ENCODE measurements at places on chromosomes 7 and 10. TPM values are rescaled to one million over a fixed set of nuclear protein-coding genes. Genes with fewer than 3 reads are reported as not detected.

DNA sequence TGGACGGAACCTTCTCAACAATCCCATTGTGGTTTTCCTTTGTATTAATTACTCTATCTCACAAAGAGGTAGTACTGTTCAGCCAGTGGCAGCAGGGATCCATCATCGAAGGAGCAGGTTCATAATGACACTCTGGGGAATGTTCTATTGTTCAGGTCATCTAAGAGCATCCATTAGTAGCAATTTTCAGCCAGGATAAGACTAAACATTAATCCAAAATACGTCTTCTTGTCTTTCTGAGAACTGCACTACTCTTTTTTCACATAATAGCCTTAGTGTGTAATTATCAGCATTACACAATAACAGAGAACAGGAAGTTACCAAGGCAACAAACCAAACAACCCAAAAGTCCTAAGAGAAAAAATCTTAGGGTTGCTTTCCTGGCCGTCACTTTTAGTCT lies 259.5 kb upstream of the VWC2 start:
- DNase-seq, result no peak

- no peak for DNase-seq
Observed at GRCh38 chr10:13987446-13987845, 343.3 kb downstream of the FRMD4A start.

DNA sequence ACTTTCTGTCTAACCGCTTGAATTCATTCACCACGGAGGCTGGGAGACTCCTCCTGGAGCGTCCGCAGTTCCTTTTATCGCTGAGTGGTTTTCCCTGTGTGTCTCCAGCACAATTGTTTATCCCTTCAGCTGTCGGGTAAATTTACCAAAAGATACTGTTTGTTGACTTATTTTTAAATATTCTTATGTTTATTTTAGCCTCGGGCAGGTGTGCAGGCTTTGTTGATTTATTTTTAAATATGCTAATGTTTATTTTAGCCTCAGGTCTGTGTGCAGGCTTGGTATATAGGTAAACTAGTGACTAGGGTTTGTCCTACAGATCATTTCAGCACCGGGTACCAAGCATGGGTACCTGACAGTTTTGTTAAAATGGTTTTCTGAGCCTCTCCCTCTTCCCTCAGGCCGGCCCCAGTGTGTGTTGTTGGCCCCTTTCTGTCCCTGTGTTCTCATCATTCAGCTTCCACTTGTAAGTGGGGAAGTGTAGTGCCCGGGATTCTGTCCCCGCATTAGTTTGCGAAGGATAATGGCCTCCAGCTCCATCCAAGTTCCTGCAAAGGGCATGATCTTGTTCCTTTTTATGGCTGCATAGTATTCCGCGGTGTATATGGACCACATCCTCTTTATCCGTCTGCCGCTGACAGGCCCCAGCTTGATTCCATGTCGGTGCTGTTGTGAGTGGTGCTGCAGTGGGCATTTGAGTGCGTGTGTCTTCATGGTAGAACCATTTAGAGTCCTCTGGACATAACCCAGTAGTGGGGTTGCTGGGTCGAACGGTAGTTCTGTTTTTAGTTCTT lies 5.3 kb downstream of the GET4 start:
- DNase-seq, result no peak

DNA sequence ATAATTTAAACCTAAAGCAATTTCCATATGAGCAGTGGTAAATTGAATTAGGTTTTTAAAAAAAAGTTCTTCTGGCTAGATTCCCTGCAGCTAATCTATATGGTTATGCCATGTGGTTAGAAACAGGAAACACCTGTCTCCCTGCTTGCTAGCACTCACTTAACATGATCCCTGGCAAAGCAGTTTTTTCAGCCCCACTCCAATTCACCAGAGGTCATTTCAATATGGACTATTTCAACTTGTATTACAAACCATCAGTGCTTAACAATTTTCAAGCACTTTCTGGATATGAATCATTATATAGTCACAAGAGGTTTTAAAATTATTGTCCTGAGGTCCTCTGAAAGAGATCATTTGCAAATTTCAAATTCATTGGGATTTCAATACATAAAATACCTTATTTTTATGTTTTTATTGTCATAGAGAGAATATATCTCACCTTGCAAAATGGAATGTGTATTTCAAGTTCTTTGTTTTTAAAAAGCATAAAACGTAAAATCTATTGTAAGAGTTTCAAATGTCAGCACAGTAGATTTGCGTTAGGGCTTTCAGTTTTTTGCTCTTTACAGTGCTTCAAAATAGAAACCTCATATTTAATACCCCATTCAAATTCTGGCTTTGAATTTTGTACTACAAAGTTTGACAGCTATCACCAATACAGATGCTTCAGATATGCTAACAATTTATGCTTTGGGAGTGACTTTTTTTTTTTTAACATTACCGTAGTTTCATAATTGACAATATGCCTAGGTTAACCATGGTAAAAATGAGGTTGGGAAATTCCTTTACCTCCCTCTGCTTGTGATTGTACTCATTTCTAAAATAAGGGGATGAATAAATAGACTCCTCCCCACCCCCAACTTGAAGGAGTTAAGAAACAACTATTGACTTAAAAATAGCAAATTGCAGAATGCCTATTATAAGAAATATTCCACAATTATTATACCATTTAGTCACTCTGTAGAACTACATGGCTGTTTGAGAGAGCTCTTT lies 117.5 kb upstream of the HGF start:
- no peak for DNase-seq

- DNase-seq, result no peak
Observed at GRCh38 chr10:35213699-35214098, 87.1 kb downstream of the CREM start.

GRCh38 chr7:150733482-150734095 lies 3.6 kb upstream of the GIMAP5 start:
- DNase-seq, result no peak

- no peak for DNase-seq
Observed at GRCh38 chr10:95742485-95742884, 13.5 kb upstream of the ENTPD1 start.

The PIP gene
- polyA plus RNA-seq, result not detected

The BMPER gene
- 14.7 TPM for polyA plus RNA-seq

Measured in right renal cortex interstitium (tissue), 3 donors.